Left cardiac atrium (tissue), 4 donors: ENCODE measurements at places on chromosomes 3 and 15.

GRCh38 chr3:674116-674515 is 418.7 kb upstream of the CNTN6 start:
- no peak for DNase-seq

GRCh38 chr3:99626417-99626788 is 12.0 kb upstream of the COL8A1 start:
- DNase-seq = no peak

- no peak for DNase-seq
Observed at GRCh38 chr15:93980261-93980911, 251.0 kb upstream of the MCTP2 start.

GRCh38 chr3:131630097-131630496 is 127.3 kb upstream of the MRPL3 start:
- no peak for DNase-seq

DNA sequence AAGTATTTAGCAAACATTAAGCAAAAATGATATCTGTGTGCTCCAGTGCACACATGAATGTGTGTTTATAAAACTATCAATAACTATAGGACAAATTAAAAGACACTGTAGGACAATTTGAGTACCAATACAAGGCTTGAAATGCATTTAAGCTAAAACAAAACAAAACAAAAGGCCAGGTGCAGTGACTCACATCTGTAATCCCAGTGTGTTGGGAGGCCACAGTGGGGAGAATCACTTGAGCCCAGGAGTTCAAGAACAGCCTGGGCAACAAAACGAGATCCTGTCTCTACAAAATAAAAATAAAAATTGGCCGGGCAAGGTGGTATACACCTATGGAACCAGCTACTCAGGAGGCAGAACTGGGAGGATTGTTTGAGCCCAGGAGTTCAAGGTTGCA is 50.7 kb downstream of the CSNK1G1 start:
- DNase-seq = no peak
